Tibial nerve (tissue), 4 donors: ENCODE measurements at places on chromosomes 4 and X. TPM values are rescaled to one million over a fixed set of nuclear protein-coding genes. Genes with fewer than 3 reads are reported as not detected.

- DNase-seq: no peak
These were observed 23.3 kb downstream of the RPGR start for GRCh38 chrX:38304010-38304409.

DNA sequence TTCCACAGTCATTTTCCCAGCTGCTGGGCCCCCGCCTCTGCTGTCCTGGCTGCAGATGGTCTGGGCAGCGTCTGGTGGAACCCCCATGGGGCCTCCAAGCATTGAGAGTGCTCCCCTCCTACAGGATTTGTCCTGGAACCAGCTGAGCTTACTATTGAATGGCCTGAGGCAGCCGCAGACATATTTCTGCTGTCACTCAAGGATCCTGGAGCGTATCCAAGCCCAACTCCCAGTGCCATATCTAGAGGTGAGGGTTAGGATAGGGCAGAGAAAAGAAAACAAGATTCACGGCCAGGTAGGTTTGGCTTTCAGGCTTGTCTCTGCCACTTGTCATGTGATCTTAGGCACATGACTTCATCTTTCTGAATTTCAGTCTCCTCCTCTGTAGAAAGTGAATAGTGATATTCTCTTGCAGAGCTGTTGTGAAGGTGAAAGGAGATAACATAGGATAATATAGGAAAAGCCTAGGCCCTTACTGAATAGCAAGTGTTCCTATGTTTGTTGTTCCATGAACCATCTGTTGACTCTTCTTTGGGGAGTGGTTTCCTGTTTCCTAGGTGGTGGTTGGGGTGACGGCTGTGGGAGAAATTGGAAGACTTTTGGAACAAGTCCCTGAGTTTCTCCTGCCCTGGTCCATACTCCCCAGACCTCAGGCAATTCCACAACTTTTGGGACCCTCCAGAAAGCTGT, 52.3 kb downstream of the SEPSECS start:
- DNase-seq: no peak

DNA sequence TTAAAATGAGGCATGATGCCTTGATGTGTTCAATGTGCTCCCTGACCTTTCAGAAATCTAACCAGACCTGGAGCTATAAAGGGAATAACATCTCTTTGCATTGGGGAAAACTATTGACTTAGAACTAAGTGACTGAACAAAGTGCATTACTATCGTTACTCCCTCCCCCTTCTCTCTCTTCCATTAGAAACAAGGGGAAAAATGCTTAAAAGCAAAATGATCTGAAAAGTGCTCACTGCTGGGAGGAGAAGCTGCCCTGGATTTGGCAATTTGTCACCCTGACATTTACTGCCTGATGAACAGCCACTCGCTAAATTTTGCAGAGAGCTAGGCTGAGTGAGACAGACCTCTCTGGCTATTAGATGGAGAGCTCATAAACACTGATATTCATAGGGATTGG, 48.6 kb upstream of the PARM1 start:
- DNase-seq: no peak

GRCh38 chr4:48237996-48238645, 31.5 kb downstream of the TEC start:
- no peak for DNase-seq

DNA sequence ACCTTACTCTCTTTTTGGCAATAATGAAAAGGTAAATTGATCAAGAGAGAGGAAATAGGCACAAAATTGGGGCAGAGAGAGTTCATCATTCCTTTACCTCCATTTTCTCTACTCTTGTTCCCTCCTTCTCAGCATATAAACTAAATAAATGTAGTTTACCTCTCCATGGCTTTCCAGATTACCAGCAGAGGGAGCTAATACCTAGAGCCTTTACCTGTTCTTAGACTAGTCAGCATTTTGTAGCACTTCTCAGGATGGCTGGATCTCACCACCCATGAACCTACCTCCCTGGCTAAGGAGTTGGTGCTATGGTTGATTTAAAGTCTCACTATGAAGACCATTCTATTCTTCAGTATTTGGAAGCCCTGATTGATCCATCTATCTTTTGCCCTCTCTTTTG, 15.7 kb downstream of the OFD1 start:
- no peak for DNase-seq

DNA sequence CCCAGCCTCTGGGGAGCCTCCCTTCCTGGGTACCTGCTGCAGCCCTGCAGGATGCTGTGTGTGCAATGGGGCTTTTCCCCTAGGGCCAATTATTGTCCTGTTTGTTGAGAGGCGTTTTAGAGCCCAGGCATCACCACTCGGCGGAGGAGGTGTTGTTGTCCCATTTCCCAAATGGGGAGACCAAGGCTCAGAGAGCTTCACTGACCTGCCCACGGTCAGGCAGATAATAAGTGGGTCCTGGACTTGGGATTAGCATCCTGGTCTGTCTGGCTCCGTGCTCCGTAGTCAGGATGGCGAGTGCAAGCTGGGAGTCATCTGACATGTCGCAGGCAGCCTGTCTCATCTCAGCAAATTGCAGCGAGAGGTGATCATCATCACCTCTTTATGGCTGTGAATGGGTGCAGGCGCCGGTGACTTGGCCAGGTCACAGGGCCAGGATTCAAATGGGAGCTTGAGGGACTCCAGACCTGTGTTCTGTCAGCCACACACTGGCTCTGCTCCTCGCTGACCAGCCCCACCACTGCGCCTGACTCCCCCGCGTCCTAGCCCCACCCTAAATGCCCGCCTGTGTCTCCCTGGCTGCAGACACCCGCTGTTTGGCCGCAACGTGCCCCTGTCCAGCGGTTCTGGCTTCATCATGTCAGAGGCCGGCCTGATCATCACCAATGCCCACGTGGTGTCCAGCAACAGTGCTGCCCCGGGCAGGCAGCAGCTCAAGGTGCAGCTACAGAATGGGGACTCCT, 16.6 kb downstream of the HTRA3 start:
- DNase-seq: no peak

GRCh38 chrX:132184871-132185270, 34.4 kb downstream of the RAP2C start:
- DNase-seq: no peak

- DNase-seq: no peak
These were observed 526.3 kb upstream of the FAM241A start for GRCh38 chr4:111618908-111619307.

DNA sequence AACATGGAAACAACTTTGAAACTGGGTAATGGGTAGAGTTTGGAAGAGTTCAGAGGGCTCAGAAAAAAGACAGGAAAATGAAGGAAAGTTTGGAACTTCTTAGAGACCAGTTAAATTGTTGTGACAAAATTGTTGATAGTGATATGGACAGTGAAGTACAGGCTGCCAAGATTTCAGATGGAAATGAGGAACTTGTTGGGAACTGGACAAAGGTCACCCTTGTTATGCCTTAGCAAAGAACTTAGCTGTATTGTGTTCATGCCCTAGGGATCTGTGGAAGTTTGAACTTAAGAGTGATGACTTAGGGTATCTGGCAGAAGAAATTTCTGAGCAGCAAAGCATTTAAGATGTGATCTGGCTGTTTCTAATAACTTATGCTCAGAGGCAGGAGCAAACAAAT, 5.1 kb upstream of the ARL13A start:
- no peak for DNase-seq

- DNase-seq: no peak
These were observed 3.6 kb downstream of the MID1IP1 start for GRCh38 chrX:38804682-38805431.

GRCh38 chr4:145909281-145909715, 29.3 kb downstream of the ZNF827 start:
- no peak for DNase-seq

- no peak for DNase-seq
These were observed 160.2 kb downstream of the NHS start for GRCh38 chrX:17535229-17535628.

DNA sequence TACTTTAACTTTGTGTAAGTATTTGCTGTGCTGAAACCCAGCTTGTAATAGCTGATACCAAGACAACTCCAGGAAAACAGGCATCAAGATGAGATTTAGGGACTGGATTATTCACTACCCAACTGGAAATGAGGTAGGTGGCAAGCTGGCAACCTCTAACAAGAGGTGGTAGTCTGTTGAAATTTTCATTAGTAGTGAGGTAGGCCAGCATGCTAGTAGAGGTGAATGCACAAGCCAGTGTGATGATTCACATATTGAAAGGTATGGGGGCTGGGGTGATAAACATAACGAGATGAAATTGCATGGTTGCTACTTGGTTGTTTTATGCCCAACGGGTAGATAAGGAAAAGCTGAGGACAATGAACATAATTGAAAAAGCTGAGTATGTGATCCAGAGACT, 8.5 kb upstream of the TMPRSS11D start:
- DNase-seq: no peak

- DNase-seq: no peak
These were observed 241.7 kb upstream of the TLL1 start for GRCh38 chr4:165631208-165631894.

DNA sequence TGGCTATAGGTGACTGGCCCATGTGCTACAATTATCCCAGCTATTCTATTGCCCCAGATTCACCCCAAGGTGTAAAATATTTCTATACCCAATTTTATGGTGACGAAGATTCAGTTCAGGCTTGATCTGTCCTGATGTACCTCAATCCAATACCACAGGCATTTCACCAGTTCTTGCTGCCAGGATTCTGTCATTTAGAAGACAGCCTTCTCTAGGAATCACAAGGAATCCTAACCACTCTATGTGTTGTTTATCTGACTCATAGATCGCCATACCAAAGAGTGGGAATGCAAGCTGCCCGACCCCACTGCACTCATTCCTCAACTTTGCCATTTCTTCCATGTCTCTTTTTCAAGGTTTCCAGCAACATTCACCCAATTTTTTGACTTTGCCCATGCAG, 355.0 kb upstream of the EMCN start:
- no peak for DNase-seq

DNA sequence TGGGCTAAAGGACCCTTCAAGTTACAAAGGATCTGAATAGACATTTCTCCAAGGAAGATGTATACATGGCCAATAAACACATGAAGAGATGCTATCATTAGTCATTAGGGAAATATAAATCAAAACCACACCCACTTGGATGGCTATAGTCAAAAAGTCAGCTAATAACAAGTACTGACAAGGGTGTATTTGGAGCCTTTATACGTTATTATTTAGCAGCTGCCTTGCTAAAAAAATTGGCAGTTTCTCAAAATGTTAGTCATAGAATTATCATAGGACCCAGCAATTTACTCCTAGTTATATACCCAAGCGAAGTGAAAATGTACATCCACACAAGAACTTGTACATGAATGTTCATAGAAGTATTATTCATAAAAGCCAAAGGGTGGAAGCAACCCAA, 112.7 kb upstream of the DUSP21 start:
- no peak for DNase-seq

ANXA10 gene
- total RNA-seq: not detected

STATH gene
- not detected for total RNA-seq

ELK1 gene
- 38.4 TPM for total RNA-seq

F8A3 gene
- 20.1 TPM for total RNA-seq

EDA2R gene
- 2.7 TPM for total RNA-seq

FAM9C gene
- total RNA-seq: not detected

GK gene
- total RNA-seq: 11.4 TPM

GYG2 gene
- 50.4 TPM for total RNA-seq

DACH2 gene
- total RNA-seq: 0.21 TPM
